MG63 (cell line): ENCODE measurements at places on chromosomes 16 and 17. TPM values are rescaled to one million over a fixed set of nuclear protein-coding genes. Genes with fewer than 3 reads are reported as not detected.
A peak's percentile ranks its signal among the peaks of the same experiment; 100 is the strongest.

The TSNAXIP1 gene
- 1.4 TPM in 1 of 2 replicates, not detected in the other for total RNA-seq

DNA sequence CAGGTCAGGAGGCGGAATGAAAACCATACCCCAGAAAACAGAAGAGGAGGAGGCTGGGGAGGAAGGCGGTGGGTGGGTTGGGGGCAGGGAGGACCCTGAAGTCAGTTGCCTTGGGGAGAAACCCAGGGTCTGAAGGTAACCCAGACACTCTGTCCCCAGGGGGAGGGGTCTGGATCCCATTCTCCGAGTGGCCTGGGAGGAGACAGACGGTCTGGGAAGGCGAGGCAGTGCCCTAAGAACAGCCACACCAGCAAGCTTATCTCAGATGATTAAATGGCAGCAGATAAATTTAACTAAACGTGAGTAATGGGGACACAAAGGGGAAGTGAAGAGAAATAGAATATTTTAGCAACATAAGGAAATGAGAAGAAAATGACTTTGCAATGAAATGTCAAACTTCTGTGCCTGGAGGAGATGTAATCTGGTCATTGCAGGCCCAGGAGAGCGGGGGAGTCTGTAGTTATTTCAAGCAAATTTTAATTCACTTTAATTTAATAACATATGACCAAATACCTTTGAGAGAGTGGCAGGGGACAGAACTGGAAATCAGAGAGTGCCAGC is 21.4 kb upstream of the ZFP90 start:
- no peak for DNase-seq

DNA sequence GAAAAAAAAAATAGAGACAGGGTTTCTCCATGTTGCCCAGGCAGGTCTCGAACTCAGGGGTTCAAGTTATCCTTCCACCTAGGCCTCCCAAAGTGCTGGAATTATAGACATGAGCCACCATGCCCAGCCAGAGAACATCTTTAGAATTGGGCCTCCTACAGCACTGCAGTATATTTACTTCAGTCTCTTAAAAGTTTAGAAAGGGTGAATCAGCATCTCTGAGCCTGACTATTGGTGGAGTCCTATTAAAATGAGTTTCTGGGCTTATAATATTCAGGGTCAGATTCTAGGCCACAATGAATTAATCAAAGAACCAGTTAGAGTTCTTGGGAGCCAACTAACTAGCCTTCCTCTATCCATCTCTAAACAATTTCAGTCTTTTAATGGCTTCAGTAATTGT is 22.8 kb downstream of the TADA2A start:
- no peak for DNase-seq

The SALL1 gene
- total RNA-seq, result 0.13 and 0.84 TPM in 2 replicates

DNA sequence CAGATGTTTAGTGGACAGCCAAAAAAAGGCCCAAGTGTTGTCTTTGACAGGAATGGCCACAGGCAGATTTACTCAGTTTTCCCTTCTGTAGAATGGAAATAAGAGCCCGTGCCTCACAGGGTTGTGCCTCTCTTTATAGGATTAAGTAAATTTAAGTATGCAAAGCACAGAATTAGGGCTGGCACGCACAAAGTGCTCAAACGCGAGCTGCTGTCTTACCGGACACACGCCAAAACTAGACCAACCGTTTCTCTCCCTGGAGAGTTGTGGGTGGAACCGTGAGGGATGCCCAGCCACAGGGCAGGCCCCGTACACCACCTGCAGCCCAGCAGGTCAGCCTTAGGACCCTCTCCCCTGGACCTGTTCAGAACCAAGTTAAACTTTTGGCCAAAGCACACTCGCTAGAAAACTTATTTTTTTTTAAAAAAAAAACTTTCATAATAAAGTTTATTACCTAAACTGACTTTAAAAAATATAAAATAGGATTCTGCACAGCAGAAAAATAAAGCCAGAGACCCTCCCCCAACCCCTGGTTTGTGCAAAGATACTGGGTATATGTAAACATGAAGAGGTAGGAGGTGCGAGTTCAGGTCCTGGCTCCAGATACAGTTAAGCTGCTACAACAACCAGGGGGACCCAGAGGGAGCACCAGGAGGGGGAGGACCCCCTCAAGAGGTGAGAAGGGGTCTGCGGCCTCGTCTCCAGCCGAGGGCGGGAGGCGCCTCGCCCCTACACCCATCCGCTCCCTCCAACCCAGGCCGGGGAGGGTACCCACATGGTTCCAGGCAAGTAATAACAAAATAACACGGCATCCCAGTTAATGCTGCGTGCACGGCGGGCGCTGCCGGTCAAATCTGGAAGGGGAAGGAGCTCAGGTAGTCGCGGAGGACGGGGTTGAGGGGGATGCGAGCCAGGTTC is 1.8 kb downstream of the SOCS1 start:
- no peak for DNase-seq

The TMEM100 gene
- total RNA-seq, result not detected in 2 replicates

The ABCC6 gene
- not detected in 2 replicates for total RNA-seq

DNA sequence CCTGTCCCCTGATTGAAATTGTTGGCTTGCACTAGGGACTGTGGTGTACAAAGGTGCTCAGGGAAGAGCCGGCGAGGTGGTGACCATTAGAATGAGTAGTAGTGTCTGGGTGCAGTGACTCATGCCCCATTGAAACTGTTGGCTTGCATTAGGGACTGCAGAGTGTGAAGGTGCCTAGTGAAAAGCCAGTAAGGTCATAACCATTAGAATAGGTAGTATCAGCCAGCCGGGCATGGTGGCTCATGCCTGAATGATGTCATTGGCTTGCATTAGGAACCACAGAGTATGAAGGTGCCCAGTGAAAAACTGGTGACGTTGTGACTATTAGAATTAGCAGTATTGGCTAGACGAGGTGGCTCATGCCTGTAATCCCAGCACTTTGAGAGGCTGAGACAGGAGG is 78.9 kb downstream of the ABCC6 start:
- peak; percentile 23 for DNase-seq

The ST6GALNAC2 gene
- total RNA-seq, result 0.15 and 0.30 TPM in 2 replicates

DNA sequence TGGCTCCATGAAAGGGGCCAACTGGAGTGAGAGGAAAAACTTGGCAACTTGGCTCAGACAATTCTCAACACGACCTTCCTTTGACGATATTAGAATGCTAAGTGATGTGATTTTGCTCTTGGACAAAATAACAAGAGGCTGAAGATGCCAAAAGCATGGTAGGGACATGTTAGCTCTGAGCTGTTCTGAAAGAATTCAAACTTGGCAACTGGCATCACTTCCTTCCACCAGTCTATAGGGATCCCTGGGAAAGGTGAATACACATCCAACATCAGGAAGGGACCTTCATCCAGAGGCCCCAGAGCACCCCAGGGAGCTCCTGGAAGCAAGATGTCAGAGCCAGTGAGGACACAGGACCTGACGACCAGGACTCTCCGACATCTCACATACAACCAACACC is 4.3 kb downstream of the KRT37 start:
- DNase-seq, result peak; percentile 56

The PPM1E gene
- 0.76 and 0.99 TPM in 2 replicates for total RNA-seq

DNA sequence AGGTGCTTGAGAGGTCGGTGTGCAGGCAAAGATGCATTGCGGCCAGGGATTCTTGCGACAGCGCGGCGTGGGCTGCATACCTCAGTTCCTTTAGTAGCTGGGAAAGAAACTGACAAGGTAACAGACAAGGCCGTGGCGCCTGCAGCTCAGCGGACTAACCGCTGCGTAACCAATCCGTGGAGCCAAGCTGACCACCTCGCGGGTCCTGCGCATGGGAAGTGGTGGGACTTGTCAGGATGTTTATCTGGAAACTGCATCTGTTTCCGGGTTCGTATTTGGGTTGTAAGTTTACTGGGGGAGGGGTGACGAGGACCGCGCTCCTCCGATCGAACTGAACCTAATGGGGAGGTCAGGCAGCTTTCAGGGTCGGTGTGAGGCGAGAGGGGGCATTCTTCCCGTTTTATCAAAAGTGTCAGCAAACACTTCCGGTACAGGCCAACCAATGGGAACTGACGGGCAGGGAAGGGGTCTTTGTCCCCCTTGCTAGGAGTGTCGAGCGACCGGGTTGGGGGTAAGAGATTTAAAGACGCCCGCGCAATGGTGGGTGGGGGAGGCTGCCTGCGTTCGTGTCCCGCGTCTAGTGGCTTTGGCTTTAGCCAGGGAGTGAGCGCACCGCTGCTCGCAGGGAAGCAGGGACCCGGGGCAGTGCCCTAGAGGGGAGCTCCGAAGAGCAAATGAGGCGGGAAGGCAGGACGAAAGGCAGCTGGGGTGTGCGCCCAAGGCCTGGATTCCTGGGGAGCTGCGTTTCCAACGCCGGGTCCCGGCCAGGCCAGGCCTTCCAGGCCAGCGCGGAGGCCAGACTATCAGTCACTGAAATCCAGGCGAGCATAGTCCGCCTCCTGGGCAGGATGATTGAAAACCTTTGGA is 7.0 kb downstream of the IRX6 start:
- no peak for DNase-seq

GRCh38 chr17:19402171-19402570 is 8.9 kb upstream of the RNF112 start:
- no peak for DNase-seq

GRCh38 chr17:28698253-28698941 is 13.3 kb downstream of the PROCA1 start:
- no peak for DNase-seq

The OR1A1 gene
- not detected in 2 replicates for total RNA-seq

DNA sequence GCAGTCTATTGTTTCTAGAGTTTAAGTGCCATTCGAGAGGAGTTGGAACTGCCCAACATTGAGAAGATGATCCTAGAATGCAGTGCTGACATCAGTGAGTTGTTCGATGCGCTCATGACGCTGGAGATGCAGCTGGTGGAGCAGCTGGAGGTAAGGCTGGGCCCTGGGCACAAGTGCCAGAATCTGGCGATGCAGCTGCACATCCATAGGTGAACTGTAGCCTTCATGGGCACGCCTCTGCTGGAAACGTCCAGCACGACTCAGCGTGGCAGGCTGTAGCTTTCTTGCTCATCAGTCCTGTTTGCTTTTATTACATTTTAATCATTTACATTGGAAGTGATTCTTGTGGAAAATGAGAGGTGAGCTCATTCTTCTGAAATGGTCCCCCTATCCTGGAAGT is 31.7 kb downstream of the DRC3 start:
- DNase-seq, result peak; percentile 57

DNA sequence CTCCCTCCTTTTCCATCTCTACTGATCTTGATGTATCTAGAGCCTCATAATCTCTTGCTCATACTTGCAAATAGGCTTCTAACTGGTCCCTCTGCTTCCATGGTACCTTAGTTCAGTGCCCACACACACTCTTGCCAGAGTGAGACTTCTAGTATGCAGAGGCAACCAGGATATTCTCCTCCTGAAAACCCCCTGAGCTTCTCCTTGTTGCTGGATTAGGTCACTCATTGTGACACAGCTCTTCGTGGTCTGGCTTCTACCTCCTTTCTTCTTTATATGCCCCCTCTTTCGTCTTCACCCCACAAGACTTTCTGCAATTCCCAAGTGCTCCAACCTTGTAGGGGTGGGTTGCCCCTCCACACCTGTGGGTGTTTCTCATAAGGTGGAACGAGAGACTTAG is 2.5 kb upstream of the FAM20A start:
- DNase-seq, result no peak
